Stimulated activated naive B cell treated with anti-CD40 and anti-IgM and Interleukin-4, amounts not matched to agents 10 μg/mL and 1 μg/mL and 100 μg/mL, for 72 hours (primary cell): ENCODE measurements at places on chromosomes 13 and 19.

GRCh38 chr13:98845742-98846141 is 93.3 kb upstream of the SLC15A1 start:
- no peaks in the 10 kb centered on the region for H3K27me3 ChIP-seq
- peaks cover 2% of the 10 kb centered on the region for H3K4me1 ChIP-seq
- H3K27ac ChIP-seq: no peak overlapping the region
- peaks cover 27% of the 10 kb centered on the region for H3K36me3 ChIP-seq

DNA sequence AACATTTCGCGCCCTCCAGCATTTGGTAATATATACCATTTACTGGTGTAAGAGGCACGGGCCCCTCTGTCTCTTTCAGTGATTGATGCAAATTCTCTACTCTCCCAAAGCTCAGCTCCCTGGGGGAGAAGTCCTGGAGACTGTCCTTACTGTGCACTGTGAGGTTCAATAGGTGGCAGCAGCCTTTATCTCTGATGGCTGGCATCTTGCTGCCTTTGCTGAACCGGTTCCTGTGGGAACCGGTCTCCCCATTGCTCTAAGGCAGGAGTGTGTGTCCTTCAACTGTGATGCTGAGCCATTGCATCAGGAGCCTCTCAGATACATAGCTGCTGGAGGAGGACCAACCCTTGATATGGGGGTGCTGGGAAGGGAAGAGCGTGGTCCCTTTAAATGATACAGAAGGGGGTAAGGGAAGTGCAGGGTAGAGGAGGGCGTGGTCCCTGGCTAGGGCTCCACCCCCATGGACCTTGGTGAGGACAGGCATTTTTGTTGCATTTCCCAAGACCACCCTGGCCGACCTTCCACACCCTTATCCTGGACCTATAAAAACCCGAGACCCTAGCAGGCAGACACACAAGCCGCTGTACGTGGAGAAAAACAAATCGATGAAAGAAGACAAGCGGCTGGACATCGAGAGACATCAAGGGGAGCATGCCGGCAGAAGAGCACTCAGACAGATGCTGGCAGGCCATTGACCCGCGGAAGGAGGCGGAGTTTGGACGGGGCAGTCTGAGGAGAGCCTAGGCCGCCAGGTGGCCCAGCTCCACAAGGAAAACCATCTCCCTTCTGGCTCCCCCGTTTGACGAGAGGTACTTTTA is 41.1 kb upstream of the GTF3A start:
- peaks cover 13% of the 10 kb centered on the region for H3K27me3 ChIP-seq
- H3K4me1 ChIP-seq: peaks cover 2% of the 10 kb centered on the region
- no peaks in the 10 kb centered on the region for H3K36me3 ChIP-seq
- no peak for DNase-seq
- no peak overlapping the region for H3K4me3 ChIP-seq

GRCh38 chr19:35392742-35393715 is 22.2 kb downstream of the GPR42 start:
- H3K36me3 ChIP-seq: no peaks in the 10 kb centered on the region
- no peaks in the 10 kb centered on the region for H3K4me1 ChIP-seq
- DNase-seq: no peak
- H3K4me3 ChIP-seq: no peak overlapping the region
- H3K27me3 ChIP-seq: no peaks in the 10 kb centered on the region
- no peak overlapping the region for H3K27ac ChIP-seq

DNA sequence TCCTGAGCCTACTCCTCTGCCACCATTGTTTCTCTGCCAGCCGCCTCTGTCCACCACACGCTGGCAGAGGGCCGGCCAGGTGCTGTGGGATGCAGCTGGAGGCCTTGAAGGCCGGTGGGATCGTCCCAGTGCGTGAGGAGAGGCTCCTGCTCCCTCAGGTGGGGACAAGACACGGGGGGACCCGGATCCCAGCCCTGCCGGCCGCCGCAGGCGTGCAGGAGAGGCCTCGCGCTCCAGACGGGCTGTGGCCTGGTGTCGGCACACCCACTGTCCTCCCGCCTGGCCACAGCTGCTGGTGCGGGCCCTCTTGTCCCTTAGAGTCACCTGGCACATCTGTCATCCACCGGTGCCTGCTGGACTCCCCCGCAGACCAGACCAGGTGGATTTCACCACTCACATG is 18.1 kb upstream of the GNA15 start:
- H3K27ac ChIP-seq: no peak overlapping the region
- H3K36me3 ChIP-seq: peaks cover 12% of the 10 kb centered on the region
- no peak overlapping the region for H3K4me3 ChIP-seq
- no peak for DNase-seq

DNA sequence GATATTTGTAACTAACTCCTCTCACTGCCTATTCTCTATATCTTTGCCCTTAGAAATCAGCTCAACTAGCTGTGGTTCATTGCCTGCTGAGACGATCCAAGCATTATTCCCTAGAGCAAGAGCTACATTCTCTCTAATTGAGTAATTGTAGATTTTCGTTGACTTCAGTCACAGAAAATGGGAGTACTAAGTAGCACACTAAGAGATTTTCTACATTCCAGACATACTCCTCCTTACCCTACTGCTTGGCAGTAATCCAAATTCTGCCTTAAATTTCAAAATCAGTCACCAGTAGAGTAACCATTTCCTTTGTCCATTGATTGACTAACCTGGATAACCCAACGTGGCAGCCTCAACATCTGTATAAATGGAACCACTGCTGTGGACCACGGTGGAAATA is 1786.8 kb downstream of the SLITRK5 start:
- H3K4me1 ChIP-seq: no peaks in the 10 kb centered on the region
- H3K27ac ChIP-seq: no peak overlapping the region
- H3K27me3 ChIP-seq: no peaks in the 10 kb centered on the region
- no peak for DNase-seq
- H3K4me3 ChIP-seq: no peak overlapping the region
- no peaks in the 10 kb centered on the region for H3K36me3 ChIP-seq

DNA sequence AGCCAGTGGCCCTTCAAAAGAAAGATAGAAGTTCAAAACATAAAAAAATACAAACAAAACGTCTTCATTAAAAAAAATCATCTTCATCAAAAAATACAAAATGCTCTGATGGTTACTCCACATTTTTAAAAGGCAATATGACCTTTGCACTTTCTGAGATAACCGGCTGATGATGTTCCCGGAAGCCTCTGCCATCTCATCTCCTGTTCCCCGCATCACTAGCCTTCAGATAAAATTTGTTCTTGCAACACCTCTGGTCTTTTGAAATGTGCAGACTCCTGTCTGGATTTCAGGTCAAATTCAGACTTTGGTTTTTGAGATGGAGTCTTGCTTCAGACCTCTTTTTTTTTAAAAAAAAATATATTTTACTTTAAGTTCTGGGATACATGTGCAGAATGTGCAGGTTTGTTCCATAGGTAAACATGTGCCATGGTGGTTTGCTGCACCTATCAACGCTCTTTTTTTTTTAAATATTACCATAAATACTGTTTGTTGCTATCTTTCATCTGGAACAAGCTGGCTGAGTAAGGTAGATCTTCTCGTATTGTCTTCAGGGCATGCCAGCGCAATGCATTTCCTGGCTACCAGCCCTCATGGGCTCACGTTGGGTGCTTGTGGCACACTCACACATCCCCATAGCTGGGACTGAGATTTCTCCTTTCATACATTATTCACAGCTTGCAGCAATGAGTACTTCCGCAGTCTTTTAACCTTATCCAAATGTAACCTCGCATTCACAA is 418.9 kb upstream of the ARGLU1 start:
- no peak for DNase-seq
- no peaks in the 10 kb centered on the region for H3K4me1 ChIP-seq
- peaks cover under 1% of the 10 kb centered on the region for H3K27me3 ChIP-seq
- no peak overlapping the region for H3K27ac ChIP-seq
- no peaks in the 10 kb centered on the region for H3K36me3 ChIP-seq

- peaks cover 8% of the 10 kb centered on the region for H3K27me3 ChIP-seq
- peaks cover 20% of the 10 kb centered on the region for H3K36me3 ChIP-seq
- H3K4me1 ChIP-seq: peaks cover 22% of the 10 kb centered on the region
- peak overlapping the region; percentile 86 for H3K4me3 ChIP-seq
Measured at GRCh38 chr19:55503502-55504251, 15.4 kb downstream of the SSC5D start.

DNA sequence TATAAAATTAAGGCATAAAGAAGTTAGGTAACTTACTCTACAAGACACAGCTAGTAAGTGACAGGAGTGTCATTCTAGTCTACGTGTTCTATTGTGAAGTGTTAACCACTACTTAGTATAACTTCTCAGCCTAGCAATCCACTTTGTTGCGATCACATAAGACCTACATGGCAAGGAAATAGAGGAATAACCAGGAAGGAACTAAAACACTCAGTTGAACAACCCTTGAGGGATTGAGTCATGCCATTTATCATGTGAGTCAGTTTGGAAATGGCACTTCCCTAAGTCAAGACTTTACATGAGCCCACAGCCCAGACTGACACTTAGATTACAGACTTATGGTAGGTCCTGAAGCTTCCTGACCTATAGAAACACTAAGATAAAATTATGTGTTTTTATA is 279.5 kb upstream of the PCDH20 start:
- no peaks in the 10 kb centered on the region for H3K36me3 ChIP-seq
- no peak for DNase-seq
- H3K27ac ChIP-seq: no peak overlapping the region
- no peak overlapping the region for H3K4me3 ChIP-seq
- H3K4me1 ChIP-seq: no peaks in the 10 kb centered on the region
- no peaks in the 10 kb centered on the region for H3K27me3 ChIP-seq

DNA sequence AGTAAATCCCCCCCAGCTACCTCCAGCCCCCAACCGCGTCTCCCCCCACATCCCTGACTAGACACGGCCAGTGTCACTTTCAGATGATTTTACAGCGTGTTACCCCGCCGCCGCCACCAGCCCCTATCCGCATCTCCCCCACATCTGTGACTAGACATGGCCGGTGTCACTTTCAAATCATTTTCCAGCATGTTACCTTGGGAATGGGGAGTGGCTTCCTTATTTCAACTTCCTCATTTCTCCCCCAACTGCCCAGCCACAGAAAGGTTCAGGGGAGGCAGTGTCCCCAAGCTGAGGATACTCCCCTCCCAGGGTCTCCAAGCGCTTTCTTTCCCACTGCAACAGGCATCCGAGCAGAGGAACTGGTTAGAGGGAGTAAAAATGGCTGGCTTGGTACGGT is 18.4 kb downstream of the ADGRL1 start:
- no peak for DNase-seq
- no peaks in the 10 kb centered on the region for H3K36me3 ChIP-seq
- no peak overlapping the region for H3K27ac ChIP-seq
- no peak overlapping the region for H3K4me3 ChIP-seq

GRCh38 chr13:44989941-44990340 is 603 bp downstream of the GPALPP1 start:
- H3K36me3 ChIP-seq: peaks cover 10% of the 10 kb centered on the region
- peak overlapping the region; percentile 98 for H3K27ac ChIP-seq
- no peak for DNase-seq
- no peaks in the 10 kb centered on the region for H3K27me3 ChIP-seq
- peaks cover 60% of the 10 kb centered on the region for H3K4me1 ChIP-seq
